ENCODE measurements at places on chromosomes 1 and 21.

DNA sequence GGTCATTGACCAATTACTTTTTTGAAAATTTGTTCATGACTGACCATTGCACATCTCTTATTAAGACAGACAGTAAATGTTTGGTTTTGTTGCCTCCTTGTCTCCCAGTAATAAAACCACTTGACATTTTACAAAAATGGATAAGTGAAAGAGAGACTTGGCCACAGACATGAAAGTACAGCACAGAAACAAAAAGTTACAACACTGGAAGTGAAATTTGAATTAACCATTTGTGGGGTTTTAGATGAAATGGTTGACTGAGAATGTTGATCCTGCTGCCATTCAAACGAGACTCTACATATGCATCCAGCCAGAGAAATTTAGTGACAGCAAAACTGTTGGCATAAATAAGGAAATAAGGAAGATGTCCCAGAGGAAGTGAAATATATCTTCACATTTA is 79.3 kb upstream of the B3GALT2 start:
- DNase-seq = no peak

DNA sequence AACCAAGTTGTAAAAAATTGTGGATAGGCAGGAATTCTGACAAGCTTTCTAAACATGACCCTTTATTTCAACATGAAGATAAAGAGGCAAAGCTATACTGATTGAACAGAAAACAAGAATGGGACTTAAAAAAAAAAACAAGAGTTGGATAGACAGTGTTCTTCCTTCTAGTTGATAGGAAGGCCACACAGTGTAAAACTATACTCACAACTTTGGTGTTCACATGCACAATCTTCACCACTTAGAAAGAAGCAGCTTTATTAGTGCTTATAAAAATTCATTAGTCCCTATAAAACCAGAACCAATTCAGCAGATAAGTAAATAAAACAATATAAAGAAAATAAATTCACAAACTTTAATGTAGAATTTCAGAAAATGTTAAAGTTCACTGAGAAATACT is 101.8 kb downstream of the AKT3 start:
- DNase-seq = no peak

GRCh38 chr1:7716506-7716905 is 54.6 kb upstream of the VAMP3 start:
- no peak for DNase-seq

DNA sequence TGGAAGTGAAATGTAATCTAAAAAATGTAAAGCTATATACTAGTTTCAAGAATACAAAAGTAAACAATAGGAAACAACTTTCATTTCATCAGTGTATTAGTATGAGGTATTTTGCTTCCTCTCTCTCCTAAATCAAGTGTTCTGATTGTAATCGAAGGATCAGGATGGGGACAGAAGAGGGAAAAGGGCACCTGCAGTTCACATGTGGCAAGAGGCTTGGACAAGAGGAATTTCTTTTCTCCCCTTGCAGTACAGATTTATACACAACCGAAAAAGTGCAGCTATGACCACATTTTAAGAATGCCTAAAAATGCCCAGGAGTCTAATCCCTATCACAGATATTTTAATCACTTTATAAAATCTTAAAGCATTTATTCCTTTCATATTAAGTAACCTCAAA is 63.7 kb downstream of the NRIP1 start:
- DNase-seq = no peak

All from NCI-H2081 (cell line).